ENCODE measurements at places on chromosomes 4 and X.

GRCh38 chrX:79268788-79269187, 98.3 kb downstream of the ITM2A start:
- DNase-seq = no peak

DNA sequence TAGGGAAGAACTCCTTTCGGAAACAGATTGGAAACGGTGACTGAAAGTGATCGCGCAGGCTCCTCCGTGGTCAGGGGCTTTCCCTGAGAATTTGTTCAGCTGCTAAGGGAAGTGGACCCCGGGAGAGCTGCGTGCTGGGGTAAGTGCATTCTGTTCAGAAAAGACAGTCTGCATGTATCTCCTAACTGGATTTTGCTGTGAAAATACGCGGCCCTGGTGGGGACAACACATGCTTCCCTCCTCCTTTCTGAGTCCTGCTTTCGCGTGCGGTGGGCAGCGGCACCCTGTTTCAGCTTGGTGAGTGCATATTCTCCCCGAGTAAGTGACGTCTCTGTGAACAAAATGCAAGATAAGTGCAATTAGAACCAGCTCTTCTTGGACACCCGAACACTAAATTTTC, 195.6 kb downstream of the STIM2 start:
- DNase-seq = no peak

- no peak for DNase-seq
Observed at GRCh38 chr4:146238107-146238506, 23.8 kb downstream of the REELD1 start.

DNA sequence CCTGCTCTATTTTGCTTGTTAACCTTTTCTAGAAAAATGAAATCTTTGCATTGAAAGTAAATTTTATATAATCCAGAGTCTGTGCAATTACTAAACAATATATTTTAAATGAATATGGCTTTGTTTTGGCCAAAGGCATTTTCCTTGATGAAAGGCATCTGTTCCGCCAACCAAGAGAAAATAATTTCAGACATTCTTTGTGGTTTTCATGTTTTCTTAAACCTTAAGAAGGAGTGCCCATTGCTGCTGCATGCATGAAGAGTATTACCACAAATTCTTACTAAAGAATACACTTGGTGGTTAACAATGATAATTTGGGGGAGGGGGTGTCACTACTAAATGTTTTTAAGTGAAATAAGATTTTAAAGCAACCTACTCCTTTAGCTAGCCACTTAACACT, 2.7 kb upstream of the PDGFC start:
- DNase-seq = no peak

DNA sequence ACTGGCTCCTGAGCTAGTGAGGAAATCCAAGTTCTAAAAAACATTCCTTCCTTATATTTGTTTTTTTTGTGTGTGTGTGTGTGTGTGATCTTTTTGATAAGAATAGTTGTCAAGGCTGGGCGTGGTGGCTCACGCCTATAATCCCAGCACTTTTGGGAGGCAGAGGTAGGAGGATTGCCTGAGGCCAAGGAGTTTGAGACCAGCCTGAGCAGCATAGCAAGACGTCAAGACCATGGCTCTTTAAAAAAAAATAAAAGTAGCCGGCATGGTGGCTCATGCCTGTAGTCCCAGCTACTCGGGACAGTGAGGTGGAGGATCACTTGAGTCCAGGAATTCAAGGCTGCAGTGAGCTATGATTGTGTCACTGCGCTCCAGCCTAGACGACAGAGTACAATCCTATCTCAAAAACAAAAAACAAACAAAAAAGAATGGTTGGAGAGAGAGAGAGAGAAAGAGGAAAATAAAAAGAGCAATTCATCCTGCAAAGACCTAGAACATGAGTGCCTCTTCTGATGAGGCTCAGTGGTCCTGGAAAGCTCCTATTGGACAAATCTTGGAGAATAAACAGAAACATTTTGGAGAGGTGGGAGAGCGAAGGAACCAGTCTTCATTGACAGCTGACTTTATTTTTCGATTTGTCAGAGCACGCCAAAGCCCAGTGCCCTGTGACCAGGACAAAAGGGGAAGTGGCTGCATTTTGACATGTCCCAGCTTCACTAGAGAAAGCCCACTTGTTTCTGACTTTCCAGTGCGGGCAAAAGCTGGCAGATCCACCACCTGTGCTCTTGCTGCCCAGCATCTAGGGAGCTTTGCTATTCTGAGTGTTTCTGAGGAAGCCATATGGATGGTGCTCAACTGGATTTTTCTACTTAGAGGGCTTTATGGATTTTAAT, 244.7 kb downstream of the PALLD start:
- DNase-seq = no peak

DNA sequence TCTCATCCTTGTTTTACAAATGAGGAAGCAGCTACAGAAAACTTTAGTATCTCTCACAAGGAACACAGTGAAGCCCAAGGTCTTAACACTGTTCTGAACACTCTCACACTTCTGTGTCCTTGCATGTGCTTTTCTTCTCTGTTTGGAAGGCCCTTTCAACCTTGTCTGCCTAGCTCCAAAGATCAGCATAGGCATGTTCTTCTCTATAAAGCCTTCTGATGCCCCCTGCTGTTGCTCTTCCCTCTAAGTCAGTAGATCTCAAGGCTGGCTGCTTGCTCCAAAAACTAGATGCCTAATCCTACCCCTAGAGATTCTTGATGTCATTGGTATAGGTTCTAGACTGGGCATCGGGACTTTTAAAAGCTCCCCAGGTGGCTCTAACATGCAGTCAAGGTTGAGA, 5.9 kb downstream of the APOO start:
- no peak for DNase-seq

DNA sequence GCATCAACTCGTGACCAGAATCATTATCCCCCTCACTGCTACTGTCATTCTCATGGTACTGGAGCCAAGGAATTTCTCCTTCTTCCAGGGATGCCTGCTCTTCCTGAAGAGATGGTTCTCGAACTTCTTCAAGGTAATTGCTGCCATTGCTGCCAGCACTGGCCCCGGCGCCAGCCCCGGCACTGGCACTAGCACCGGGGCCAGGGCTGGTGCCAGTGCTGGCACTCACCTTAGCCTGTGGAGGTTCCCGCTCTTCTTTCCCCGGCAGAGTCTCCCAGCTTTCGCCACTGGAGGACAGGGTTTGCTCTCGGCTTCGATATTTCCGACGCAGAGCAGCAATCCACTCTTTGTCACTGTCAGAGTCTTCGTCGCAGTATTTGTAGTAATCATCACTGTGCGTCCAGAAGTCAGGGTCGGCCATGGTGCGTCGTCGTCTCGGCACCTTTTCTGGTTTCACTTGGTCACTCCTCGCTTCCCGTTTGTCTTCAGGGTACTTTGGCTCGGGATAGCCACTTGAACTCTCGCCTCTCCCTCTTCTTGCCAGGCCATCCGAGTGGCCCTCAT, 3.4 kb downstream of the PJA1 start:
- DNase-seq = no peak
